ENCODE measurements at places on chromosomes 2 and 18. TPM values are rescaled to one million over a fixed set of nuclear protein-coding genes. Genes with fewer than 3 reads are reported as not detected.

NTSR2 gene
- not detected for total RNA-seq

LRATD1 gene
- not detected for total RNA-seq

TFCP2L1 gene
- not detected for total RNA-seq

SPATA3 gene
- not detected for total RNA-seq

IGFBP5 gene
- total RNA-seq, result 213 TPM

TDRD15 gene
- not detected for total RNA-seq

KCNE4 gene
- 8.5 TPM for total RNA-seq
